HCT116 (cell line): ENCODE measurements at places on chromosomes 4 and X. TPM values are rescaled to one million over a fixed set of nuclear protein-coding genes. Genes with fewer than 3 reads are reported as not detected.

DNA sequence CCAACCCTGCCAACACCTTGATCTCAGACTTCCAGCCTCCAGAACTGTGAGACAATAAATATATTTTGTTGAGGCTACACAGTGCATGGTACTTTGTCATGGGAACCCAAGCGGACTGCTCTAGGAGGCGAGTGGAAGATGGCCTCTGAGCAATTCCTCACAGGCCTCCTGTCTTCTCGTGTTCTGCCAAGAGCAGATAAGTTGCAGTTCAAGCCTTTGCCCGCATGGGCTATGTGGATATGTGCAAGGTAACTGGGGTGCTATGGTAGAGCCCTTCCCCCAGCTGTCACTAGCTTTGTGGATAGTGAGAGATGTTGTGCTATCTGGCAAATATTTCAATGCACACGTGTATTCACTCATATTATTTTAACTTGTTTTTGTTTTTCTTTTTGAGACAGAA, 156.0 kb upstream of the BCOR start:
- H3K4me3 ChIP-seq, result no peak overlapping the region
- no peak for DNase-seq
- H3K36me3 ChIP-seq, result no peaks in the 10 kb centered on the region

- no peaks in the 10 kb centered on the region for H3K27me3 ChIP-seq
- no peaks in the 10 kb centered on the region; the same call in 1 of the 2 replicates for H3K4me1 ChIP-seq
- H3K36me3 ChIP-seq, result peaks cover 6% of the 10 kb centered on the region
- no peak overlapping the region for H3K4me3 ChIP-seq
These were observed 2.9 kb downstream of the HDAC8 start for GRCh38 chrX:72569786-72570185.

DNA sequence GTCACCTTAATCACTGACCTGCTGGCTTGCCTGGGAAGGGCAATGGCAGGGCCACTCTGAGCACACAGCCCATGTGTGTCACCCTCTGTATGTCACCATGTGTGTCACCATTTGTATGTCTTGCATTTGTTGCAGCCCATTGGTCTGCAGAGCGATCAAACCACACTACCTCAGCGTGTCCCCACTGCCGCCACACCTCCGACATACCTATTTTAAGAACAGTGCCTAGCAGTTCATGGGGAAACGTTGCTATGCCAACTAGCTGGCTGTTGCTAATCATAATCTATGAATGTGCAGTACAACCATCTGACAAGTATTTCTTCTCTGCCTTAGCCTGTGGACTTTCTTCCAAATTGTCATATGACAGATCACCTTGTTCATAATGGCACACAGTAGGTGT, 8.0 kb upstream of the CRMP1 start:
- H3K4me1 ChIP-seq, result no peaks in the 10 kb centered on the region
- peaks cover 74% of the 10 kb centered on the region for H3K27me3 ChIP-seq
- no peak overlapping the region for H3K27ac ChIP-seq
- H3K36me3 ChIP-seq, result no peaks in the 10 kb centered on the region
- H3K4me3 ChIP-seq, result no peak overlapping the region

GRCh38 chr4:151175233-151175632, 75.8 kb downstream of the RPS3A start:
- no peak for DNase-seq
- H3K27ac ChIP-seq, result no peak overlapping the region
- no peaks in the 10 kb centered on the region for H3K4me1 ChIP-seq
- no peak overlapping the region for H3K4me3 ChIP-seq
- no peaks in the 10 kb centered on the region for H3K36me3 ChIP-seq

GYPB gene
- not detected for total RNA-seq

GABRG1 gene
- total RNA-seq, result not detected

RIPPLY1 gene
- total RNA-seq, result 0.27 TPM

CT45A1 gene
- total RNA-seq, result not detected

GRCh38 chr4:125507141-125507540, 192.4 kb downstream of the FAT4 start:
- H3K4me1 ChIP-seq, result no peaks in the 10 kb centered on the region
- no peaks in the 10 kb centered on the region for H3K27me3 ChIP-seq
- no peaks in the 10 kb centered on the region for H3K36me3 ChIP-seq
- H3K4me3 ChIP-seq, result no peak overlapping the region

TMPRSS11D gene
- total RNA-seq, result not detected

MSANTD1 gene
- total RNA-seq, result 0.71 TPM

PPARGC1A gene
- total RNA-seq, result not detected
